ENCODE measurements at places on chromosomes 3 and 15.

- DNase-seq: no peak
Measured at GRCh38 chr3:194472290-194472920, 14.4 kb downstream of the ATP13A3 start.

DNA sequence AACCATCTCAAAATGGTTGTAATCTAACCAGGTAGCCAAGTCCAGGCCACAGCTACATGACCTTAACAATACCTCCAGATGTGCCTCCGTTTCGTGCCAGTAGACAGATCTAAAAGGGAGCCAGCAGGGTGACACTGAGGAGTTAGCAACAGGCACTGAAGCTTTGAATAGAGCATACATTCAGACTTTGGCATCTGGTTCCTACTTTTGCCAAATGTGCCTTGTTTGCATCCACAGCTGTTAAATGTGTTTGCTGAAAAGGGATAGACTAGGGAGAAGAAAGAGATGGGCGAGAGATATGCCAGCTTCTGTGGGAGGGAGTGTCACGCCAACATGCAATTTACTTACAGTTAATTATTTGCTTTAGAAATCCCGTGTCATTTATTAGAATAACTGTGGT, 1433.9 kb upstream of the CADM2 start:
- DNase-seq: peak; percentile 24

DNA sequence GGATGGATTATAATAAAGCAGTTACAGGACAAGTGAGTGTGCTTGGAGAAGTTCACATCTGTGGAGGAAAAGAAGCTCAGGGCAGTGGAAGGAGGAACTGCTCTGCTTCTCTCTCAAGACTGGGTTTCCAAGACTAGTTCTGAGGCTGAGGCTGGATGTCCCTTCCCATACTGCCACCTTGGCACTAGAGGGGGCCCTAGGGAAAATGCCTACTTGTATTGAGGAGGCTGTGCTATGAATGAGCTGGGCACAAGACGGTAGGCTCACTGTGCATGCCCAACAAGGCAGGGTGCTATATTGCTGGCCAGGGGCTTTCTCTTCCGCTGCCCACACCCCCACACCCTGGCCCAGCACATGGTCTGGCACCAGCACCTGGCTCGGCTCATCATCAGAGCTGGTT, 65.2 kb downstream of the SLCO2A1 start:
- no peak for DNase-seq

DNA sequence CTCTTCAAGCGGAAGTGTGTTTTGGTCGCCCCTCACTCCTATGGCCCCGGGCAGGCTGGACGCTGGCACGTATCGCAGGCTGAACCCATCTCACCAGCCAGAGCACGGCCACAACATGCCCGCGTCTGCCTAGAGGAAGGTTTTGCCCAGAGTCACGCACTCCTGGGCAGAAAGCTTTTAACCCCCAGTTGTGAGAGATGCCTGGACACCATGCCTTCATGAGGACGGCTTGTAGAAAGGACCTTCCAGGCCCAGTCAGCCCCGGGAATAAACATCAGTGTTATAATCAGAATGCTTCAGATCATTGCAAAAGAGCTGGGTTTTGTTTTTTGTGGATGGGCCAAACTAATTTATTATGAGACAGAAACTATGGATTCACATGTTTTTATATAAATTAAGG, 16.5 kb downstream of the CYFIP1 start:
- no peak for DNase-seq

DNA sequence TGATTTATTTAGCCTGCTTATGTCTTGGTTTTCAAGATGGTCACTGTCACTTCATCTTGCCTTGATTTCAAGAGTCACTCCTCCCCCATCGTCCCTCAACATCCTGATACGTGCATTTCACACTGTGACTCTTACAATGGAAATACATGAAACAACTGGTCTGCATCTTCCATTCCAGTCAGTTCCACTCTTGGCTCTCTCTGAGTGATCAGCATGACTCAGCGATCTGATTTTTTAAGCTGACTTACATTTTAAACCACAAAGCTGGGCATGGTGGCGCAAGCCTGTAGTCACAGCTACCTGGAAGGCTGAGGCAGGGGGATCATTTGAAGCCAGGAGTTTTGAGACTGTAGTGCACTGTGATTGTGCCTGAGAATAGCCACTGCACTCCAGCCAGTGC, 271.2 kb upstream of the ROPN1 start:
- DNase-seq: no peak

GRCh38 chr15:43312378-43312777, 18.0 kb downstream of the LCMT2 start:
- DNase-seq: no peak

DNA sequence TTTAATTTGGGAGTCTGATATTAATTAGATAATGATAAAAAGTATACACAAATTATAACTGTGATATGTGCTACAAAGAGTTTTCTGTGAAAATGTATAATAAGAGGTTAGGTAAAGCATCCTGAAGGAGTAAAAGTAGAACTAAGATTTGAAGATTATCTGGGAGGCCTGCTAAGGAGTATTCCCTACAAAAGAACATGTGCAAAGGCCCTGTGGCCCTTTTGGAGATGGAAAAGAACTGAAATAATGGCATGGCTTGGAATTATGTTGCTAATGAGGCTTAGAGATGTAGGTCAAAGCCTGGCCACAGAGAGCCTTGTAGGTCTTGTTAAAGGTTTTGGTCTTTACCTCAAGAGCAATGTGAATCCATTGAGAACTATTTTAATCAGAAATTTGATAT, 82.0 kb downstream of the ZIC4 start:
- no peak for DNase-seq

DNA sequence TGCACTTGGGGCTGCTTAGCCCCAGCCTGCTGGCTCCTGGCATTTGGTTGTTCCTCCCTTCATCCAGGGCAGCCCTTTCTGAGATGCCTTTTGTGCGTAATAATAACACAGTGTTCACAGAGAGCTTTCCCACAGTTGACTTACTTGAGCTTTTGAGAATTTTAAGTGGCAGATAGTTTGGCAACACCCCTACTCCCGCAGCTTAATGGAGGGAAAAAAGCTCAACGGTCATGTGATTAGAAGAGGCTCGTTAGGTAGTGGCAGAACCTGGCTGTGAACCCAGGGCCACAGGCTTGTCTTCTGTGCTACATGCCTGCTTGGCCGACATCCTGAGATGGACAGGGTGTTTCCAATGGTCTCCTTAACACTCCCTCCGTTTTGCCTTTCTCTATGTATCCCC, 4.7 kb downstream of the KBTBD13 start:
- no peak for DNase-seq

- no peak for DNase-seq
Measured at GRCh38 chr3:69181592-69182211, 59.3 kb upstream of the LMOD3 start.
